ENCODE measurements at places on chromosomes 2 and 18.

DNA sequence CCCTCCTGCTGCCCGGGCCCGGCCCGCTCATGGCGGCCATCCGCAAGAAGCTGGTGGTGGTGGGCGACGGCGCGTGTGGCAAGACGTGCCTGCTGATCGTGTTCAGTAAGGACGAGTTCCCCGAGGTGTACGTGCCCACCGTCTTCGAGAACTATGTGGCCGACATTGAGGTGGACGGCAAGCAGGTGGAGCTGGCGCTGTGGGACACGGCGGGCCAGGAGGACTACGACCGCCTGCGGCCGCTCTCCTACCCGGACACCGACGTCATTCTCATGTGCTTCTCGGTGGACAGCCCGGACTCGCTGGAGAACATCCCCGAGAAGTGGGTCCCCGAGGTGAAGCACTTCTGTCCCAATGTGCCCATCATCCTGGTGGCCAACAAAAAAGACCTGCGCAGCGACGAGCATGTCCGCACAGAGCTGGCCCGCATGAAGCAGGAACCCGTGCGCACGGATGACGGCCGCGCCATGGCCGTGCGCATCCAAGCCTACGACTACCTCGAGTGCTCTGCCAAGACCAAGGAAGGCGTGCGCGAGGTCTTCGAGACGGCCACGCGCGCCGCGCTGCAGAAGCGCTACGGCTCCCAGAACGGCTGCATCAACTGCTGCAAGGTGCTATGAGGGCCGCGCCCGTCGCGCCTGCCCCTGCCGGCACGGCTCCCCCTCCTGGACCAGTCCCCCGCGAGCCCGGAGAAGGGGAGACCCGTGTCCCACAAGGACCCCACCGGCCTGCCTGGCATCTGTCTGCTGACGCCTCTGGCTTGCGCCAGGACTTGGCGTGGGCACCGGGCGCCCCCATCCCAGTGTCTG lies 767 bp downstream of the RHOB start:
- DNase-seq, result peak; percentile 82

- DNase-seq, result no peak
These were observed 12.5 kb upstream of the TNFAIP6 start for GRCh38 chr2:151344906-151345305.

DNA sequence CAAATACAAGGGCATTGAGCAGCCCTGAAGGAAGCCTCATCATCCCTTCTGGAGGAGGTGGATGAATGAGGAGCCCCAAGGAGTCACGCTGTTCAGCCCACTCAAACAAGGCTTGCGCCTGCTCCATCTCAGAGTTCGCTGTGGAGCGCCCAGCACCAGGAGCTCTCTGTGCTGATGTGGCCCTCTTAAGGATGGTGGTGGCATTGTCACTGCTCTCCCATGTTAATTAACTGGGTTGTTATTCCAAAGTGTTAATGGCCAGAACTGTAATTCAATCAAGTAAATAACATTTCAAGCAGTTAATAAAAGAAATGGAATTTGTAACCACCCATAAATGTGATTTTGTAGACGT lies 726.0 kb upstream of the RAB6C start:
- DNase-seq, result no peak

DNA sequence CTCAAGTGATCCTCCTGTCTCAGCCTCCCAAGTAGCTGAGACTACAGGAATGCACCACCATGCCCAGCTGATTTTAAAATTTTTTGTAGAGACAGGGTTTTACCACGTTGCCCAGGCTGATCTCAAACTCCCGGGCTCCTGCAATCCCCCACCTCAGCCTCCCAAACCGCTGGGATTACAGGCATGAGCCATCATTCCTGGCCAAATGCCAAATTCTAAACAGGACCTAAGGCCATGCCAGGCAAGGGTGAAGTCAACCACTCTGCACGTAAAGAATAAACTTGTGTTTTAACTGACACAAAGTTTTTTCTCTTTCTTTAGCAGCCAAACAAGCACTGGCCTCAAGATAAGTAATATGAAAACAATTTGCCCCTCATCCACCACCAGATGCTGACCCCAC lies 37.4 kb upstream of the SATB2 start:
- no peak for DNase-seq

- DNase-seq, result no peak
These were observed 570 bp downstream of the SCRN3 start for GRCh38 chr2:174395969-174396630.
